Lung microvascular endothelial cell (primary cell): ENCODE measurements at places on chromosomes 11 and 22. TPM values are rescaled to one million over a fixed set of nuclear protein-coding genes. Genes with fewer than 3 reads are reported as not detected.

MOGAT2 gene
- total RNA-seq = not detected in 2 replicates

DNA sequence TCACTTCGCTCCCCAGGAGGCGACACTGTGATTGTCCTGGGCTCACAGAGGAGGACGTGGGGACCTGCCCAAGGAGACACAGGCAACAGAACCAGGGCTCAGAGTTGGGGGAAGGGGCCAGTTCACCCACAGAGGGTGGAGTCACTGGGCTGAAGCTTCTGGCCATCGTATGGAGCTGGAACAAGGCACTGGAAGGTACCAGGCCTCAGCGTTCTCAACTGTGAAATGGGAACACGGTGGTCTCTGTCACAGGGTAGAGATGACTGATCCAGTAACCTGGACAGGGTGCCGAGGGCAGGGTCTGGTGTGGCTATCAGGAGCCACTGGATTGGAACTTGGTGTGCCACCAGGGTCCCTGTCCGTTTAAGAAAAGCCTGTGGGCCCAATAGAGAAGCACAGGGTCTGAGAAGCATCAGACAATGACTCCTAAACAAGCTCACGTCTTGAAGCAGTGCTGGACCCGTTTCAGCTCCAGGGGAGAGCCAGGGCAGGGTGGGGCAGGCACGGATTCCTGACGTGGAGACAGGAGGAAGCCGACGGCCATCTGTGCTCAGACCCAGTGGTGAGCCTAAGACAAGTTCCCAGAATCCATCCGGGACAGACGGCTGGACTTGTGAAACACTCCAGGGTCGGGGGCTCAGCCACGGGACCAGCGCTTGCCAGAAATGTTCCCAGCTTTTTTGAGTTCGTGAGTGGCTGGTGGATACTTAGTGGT, 25.0 kb upstream of the KCNQ1OT1 start:
- DNase-seq = no peak

USP28 gene
- total RNA-seq = 19.8 and 22.2 TPM in 2 replicates

- DNase-seq = peak; percentile 77
These were observed 75.3 kb downstream of the PDE2A start for GRCh38 chr11:72598906-72599305.
